ENCODE measurements at places on chromosomes 12 and 14.
A peak's percentile ranks its signal among the peaks of the same experiment; 100 is the strongest.

GRCh38 chr14:49559979-49560768 is 26.0 kb downstream of the RPS29 start:
- no peak for DNase-seq

DNA sequence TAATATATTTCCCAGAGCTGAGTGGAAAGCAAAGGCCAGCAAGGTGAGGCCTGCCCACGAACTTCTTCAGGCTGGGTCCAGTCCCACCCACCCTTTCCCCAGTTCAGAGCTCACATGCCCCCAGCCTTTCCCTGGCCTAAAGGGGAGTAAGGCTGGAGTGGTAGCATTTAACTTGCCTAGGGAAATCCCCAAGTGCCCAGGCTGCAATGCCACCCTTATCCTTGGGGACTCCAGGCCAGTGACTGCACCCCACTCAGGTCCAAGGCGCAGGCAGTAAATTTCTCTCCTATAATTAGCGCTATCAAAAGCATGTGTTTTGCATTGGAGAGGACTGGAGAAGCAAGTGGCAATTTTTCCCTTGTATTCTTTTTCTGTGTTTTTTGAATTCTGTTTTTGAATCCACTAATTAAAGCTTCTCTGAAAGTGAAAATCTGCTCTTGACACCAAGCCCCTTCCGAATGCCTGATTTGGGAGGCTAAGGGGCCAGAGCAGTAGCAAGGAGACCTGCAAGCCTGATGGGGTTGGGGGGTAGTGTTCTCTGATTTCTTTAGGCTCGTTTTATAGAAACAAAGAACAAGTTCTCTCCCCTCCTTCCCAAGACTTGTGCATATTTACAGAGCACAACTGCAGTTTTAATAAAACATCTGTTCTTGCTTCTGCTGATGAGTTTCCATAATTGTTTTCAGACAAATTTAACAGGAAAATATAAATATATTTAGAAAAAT is 3.5 kb upstream of the HOXC6 start:
- no peak for DNase-seq

DNA sequence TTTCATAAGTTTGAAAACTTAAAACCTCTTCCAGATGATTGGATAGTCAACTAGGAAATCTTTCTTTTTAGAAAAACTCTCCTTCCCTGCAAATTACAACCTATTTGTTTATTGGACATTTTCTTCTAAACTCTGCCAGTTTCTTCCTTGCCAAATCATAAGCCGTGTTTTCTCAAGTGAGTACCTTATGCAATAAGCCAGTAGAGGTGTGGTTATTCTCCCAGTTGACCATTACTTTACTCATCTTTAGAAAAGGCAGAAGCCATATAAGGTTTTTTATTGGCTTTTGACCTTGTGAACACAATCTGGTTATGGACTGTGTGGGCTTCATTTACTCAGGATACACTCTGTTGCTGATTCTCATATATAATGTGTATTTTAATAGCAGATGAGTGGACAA is 14.6 kb downstream of the ACTR6 start:
- DNase-seq = no peak

GRCh38 chr12:78187741-78188140 is 357.0 kb downstream of the NAV3 start:
- DNase-seq = no peak

GRCh38 chr12:70605976-70606375 is 31.3 kb downstream of the PTPRB start:
- no peak for DNase-seq

DNA sequence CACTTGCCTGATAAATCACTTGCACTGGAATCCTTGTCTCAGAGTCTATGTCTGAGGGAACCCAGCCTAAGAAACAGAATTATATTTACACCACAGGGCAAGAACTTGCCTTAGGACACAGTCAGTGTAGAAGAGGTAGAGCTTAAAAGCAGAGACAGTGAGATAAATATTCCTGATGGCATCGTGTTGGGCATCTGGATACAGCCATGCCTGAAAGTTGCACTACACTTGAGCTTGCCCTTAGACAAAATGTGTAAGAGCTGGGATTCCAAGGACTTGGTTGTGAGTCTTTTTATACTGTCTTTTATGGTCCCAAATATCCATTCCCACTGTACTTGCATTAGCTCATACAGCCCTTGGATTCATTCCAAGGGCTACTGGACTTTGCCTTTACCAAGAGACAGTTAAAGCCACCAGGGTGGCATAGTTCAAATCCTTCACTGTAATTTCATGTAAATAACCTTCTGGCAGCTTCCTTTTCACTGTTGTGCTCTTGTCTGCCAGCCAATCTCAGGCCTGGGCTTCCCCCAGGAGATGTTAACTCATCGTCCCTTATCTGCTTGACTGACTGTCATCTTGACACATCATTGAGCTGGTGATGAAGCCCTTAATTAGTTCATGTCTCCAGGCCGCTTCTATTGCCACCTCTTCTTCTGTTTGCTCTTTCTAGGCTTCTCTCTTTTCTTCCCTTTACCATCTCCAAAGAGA is 577.9 kb upstream of the TBX3 start:
- DNase-seq = no peak

DNA sequence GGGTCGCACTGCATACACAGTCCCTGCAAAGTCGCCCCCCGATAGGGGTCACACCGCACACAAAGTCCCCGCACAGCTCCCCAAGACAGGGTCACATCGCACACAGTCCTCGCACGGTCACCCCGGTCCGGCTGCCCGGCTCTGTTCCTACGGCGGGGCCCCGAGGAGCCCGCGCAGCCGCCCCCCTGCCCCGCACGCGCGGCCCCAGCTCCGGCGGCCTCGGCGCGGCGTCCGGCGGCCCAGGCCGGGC is 300 bp downstream of the SSH1 start:
- no peak for DNase-seq

DNA sequence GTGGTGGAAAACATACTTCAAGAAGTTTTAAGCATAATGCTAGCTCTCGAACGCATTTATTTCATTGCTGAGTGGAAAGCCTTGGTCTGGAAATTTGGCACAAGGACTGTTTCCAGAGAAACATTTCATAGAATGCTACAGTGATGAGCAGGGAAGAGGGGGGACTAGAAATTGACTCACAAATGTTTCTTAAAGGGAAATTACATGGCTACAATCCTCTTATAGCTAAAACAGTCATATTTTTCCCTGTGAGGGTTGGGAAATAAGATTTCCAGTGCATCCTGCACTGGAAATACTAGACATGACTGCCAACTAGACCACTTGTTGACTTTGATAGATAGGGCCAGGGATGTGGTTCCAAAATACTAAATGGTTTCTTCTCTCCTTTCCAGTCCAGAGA is 197.3 kb upstream of the RGS6 start:
- DNase-seq = no peak

DNA sequence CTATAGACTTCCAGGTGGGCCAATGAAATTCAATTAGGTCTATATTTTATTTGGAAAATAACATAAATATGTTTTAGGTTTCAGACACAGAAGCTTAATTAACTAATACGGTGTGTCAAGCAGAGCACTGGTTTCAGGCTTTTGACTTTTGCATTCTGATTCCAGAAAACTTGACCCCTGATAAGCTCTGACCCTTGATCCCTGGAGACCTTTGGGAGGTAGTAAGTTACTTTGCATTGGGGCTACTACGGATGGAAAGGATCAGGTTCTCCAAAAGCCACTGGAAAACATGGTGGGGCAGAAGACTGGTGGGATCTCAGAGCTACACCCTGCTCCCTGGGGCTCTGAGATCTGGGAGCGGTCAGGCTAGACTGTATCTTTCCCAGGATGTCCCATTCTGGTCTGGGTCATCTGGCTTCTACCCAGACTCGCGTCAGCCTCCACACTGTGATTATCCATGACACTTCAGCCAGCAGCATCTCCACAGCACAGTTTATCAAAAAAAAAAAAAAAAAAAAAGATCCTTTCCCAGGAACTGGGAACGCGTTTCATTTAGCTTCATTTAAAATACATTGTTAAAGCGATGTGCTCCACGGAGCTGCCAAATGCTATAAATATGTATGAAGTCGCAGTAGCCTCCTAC is 17.8 kb upstream of the EMP1 start:
- no peak for DNase-seq

DNA sequence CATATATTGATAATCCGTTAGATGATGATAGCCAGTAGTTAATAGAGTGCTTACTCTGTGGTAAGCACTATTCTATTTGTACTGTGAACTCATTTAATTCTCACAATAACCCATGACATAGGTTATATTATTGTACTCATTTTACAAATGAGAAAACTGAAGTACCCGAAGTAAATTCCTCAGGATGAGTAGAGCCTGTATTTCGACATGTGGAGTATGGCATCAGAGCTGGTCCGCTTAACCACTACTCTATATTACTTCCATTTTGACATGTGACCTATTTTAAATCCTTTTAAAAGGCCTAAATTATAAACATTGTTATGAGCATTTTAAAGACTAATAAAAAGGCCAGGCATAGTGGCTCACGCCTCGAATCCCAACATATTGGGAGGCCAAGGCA is 8.0 kb upstream of the RAP1B start:
- no peak for DNase-seq

- no peak for DNase-seq
Measured at GRCh38 chr14:103232031-103232808, 101.8 kb upstream of the EIF5 start.

GRCh38 chr12:103100257-103100831 is 142.9 kb downstream of the ASCL1 start:
- no peak for DNase-seq

DNA sequence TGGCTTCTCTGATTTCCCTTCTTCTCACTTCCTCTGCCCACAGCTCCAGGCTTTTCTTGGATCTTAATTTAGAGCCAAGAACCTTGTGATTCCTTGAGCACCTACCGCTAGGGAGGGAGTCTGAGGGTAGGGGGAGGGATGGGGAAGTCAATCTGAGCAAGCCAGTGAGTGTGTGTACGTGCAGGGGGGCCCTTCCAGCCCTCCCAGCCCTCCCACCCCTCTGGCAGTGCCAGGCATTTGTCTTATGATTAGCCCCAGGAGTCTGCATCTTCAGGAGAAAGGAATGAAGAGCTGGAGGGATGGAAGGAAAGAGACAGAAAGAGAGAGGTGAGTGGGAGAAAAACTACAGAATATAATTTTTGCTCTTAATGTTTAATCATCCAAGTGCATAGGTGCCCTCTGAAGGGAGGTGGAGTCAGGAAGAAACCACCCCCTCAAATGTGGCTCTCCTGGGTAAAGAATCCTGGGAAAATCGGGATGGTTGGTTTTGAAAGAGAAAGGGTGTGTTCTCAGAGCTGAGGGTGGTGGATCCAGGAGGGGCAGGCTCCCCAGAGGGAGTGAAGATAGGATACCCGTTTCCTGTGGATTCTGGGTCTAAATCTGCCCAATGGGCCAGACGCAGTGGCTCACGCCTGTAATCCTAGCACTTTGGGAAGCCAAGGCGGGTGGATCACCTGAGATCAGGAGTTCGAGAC is 2.1 kb downstream of the PIANP start:
- DNase-seq = no peak

- DNase-seq = no peak
Measured at GRCh38 chr12:81597928-81598604, 161.1 kb downstream of the PPFIA2 start.

- no peak for DNase-seq
Measured at GRCh38 chr14:96894966-96895365, 97.8 kb downstream of the VRK1 start.

DNA sequence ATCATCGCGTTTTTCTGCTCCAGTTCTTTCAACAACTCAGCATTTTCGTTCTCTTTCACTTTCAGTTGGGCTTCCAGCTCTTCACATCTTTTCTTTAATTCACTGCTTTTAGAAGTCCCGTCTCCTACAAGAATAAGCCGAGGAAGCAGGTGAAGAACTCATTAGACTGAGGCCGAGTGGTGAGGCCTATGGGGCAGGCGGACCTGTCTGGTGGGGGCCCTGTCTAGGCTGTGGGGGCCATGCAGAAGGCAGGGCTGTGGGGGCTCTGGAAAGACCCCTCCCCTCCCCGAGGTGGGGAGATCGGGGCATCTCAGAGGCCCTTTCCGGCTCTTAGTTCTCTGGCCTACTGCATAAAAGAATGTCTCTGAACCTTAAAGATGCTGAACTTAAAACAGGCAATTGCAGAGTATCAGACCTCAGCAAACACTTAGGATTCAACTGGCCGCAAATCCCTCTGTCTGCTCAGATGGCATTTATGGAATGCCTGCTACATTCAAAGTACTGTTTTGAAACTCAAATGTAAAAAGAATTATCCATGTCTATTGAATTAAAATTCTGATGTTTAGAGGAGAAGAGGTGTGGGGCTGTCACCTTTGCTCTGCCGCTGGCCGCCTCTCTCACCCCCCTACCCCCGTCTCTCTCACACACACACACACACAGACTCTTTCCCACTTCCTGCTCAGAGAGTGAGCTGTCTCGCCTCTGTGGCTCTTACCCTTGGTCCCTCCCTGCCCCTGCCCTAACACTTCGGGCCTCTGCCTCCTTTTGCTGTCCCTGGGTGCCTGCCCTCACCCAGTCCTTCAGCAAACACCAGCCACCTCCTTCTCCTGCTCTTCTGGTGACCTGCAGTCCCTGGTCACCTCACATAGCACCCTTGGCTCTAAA is 34.7 kb downstream of the CCDC92 start:
- DNase-seq = peak; percentile 22

GRCh38 chr14:93799989-93800921 is 12.0 kb upstream of the PRIMA1 start:
- DNase-seq = no peak

DNA sequence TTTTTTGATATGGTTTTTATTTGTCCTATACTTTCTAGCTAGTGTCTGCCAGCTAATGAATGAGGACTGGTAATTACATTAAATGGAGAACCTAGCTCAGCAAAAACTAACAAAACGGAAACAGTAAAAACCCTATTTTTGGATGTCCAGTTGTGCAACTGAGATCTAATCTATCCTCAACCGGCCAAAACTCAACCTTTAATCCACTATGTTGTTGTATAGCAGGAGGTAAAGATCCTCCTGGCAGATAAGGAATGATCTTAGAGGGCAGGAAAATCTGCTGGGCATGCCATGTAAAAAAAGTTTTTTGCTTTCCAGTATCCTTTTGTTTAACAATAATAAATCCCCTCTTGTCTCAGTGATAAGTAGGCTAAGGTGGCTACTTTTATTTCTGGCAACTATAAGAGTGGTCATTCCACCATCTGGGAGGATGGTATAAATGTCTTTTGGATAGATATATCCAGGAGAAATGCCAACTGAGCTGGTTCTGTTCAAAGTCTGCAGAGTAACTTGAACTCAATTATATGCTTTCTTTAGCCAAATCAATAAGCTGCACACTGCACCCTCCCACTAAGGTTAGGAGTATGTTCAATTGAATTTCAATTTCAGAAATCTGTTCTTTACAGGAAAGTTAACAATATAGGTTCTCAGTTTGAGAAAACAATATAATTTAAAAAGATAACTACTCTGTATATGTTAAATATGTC is 40.1 kb downstream of the WASHC3 start:
- DNase-seq = no peak

- peak; percentile 60 for DNase-seq
Measured at GRCh38 chr12:7933255-7933726, 2.7 kb downstream of the SLC2A3 start.

All from stimulated activated CD8-positive, alpha-beta memory T cell treated with anti-CD3 and anti-CD28 coated beads, Interleukin-15, amount 100 ng/mL, for 48 hours (primary cell).